ENCODE measurements at places on chromosomes 6 and 20.

DNA sequence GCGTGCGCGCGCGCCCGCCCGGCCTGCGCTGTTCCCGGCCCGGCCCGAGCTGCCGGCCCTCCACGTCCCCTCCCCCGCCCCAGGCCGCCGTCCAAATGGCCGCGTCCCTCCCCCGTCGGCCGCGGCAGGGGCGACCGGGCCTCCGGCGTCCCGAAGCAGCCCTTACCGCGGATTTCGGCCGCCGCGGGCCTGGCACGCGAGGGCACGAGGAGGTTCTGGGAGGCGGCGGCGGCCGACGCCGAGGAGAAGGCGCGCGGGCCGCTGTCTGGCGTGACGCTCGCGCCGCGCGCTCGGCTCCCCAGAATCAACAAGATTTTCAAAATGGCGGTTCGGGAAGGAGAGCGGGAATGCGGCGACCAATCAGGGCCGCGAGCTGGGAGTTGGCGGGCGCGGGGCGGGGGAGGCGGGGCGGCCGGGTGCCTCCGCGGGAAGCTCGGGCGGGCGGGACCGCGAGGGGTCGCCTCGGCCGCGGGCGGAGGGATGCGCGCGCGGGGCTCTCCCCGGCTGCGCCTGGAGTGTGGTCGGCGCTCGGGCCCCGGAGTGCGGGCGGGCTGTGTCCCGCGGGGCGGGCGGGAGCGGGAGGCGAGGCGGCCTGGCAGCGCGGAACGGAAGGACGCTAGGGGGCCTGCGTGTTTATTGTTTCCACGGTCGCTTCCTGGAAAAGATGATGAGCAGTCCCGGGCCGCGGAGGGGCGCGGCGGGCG is at the start of gene DEK:
Gene DEK (minus strand): TSS at position 312 of the 704 bp plus-strand sequence. CDS start 543 bp downstream, outside the sequence.
- DNase-seq: peak; percentile 85

GRCh38 chr20:1891263-1892118 is 3.7 kb upstream of the SIRPA start:
- DNase-seq: no peak

GRCh38 chr6:49550492-49551077 is at the start of gene C6orf141:
Gene C6orf141, plus strand, starts transcription at chr6:49550668. Its CDS starts 125 bp downstream, at chr6:49550793.
- no peak for DNase-seq

DNA sequence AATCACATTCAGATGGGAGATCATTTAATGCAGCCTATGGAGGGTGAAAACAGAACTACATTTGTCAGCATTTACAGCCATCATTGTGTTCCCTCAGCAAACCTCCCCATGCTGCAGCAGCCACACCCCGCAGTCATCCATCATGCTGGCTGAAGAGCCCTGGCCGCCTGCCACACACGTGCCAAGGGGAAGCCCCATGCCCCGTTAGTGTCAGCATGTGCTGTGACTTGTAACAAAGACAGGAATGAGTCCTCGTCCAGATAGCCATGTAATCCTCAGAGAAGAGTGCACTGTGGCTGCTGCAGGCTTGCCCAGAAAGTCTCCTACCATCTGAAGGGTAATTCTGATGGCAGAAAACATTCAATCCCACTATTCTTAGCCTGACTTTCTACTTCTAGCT is 1097.8 kb downstream of the KIF16B start:
- DNase-seq: no peak
